ENCODE measurements at places on chromosomes 6 and 20.

DNA sequence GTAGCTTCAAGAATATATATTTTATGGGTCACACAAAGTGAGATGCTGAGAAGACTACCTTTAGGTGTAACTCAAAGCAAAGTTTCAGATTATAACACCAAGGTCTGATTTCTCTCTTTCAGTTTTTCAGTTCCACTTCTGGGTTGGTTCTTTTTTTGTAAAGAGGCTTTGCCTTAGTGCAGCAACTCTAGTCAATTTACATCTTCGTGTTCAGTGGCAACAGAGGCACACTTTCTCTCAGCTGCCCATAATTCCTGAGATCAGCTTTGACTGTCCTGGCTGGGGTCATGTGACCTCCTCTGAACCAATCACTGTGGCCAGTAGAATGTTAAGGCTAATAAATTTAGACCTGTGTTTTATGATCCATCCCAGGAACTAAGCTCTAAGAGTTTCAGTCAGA, 120.2 kb downstream of the TINAG start:
- no peak for DNase-seq

DNA sequence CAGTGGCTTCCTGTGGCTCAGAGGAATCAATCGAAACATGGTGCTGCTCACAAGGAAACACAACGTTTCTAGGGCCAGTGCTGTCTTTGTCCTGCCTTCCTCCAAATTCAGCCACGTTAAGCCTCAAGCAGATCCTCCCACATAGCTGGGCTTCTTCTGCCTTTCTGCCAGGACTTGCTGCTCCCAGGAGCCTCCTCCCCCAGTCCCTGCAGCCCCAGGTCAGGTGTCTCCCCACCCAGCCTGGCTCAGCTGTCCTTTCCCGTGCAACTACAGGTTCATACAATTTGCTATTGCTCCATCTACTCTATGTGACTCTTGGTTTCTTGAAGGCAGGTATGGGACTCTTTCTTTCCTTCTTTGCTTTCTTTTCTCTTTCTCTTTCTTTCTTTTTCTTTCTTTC, 215.3 kb upstream of the RNF24 start:
- DNase-seq = no peak

GRCh38 chr6:13346245-13346644, 17.9 kb upstream of the TBC1D7 start:
- DNase-seq = no peak

DNA sequence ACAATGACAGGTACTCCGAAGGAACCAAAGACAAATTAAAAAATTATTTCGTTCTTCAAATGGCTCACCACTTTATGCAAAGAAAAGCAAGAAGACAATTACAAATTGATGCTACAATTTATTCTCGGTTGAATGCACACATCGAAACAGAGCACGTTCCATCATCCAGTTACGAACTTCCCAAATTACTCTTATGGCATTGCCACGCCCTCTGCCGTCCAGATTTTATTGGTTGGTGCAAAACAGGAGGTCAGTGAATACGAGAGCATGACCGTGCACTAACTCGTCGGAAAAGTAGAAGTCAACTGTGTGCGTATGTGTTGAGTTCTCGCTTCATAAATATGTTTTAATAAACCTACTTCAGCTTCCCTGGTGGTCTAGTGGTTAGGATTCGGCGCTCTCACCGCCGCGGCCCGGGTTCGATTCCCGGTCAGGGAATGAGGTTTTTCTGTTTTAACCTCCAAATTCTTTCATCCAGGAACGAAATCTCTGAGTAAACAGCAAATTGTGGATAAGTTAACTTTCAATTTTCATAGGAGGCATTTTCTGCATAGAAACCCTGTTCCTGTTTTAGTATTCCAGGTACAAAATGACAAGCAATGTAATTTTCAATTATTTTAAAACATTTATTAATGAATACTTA, 23.2 kb downstream of the ZNF311 start:
- peak; percentile 73 for DNase-seq

DNA sequence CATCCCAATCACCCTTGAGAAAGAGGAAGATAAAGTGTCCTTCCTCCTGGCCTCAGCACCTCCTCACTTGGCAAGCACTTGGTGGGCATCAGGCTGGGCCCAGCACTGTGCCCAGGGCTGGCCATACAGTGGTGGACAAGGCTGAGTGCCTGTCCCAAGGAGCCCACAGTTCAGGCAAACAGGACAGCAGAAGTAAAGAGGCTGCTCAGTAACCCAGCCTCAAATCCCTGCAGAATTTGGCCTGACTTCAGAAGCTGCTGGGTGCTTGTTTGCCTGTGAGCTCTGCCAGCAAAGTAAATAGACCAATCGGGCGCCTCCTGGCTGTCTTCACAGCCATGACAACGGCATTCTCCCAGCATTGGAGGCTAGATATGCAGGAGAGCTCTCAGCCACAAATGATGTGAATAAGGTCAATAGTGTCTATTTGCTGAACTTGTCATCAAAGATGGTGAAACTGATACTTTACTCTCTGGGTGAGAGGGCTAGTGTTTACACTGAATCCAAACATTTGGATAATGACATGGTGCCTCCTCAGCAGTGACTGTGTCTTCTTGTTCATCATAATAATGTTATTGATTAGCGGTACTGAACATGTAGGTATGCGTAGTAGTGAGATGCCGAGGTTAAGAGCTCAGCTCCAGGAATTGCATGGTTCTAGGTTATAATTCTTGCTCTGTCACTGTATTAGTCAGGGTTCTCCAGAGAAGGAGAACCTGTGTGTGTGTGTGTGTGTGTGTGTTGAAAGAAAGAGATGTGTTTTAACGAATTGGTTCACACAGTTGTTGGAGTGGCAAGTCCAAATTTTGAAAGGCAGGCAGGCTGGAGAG, 36.9 kb upstream of the FANCE start:
- no peak for DNase-seq

DNA sequence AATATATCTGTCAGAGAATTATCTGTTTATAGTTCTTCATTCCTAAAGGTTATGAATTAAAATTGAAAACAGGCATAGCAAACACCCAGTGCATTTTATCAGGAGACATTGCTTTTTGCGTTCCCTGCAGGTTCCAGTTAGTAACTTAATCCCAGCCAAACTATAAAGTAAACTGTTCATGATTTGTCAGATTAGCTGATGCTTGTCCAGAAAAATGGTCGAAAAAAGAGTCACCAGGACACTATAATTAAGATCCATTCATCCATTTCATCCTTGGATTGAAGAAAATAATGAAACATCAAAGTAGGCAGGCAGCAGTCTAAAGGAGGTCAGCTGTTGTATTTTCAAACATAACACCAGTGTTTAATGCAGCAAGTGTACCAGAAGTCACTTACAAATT, 75.9 kb downstream of the EPHA7 start:
- DNase-seq = no peak

GRCh38 chr6:157942351-157942750, 39.3 kb upstream of the SYNJ2 start:
- DNase-seq = no peak

GRCh38 chr20:682123-682522, 6.5 kb upstream of the SCRT2 start:
- no peak for DNase-seq

- no peak for DNase-seq
Observed at GRCh38 chr20:61219021-61219431, 33.0 kb upstream of the CDH4 start.

GRCh38 chr6:87618531-87618930, 28.6 kb downstream of the ORC3 start:
- no peak for DNase-seq
